ENCODE measurements at places on chromosomes 3 and 15. TPM values are rescaled to one million over a fixed set of nuclear protein-coding genes. Genes with fewer than 3 reads are reported as not detected.
A peak's percentile ranks its signal among the peaks of the same experiment; 100 is the strongest.

DNAJA4 gene
- 26.5 TPM for total RNA-seq

- DNase-seq, result peak; percentile 98
Measured at GRCh38 chr3:107987036-107987939, 103.5 kb downstream of the CD47 start.

- DNase-seq, result peak; percentile 98
Measured at GRCh38 chr3:132225664-132226063, 91.5 kb upstream of the ACP3 start.

- DNase-seq, result no peak
Measured at GRCh38 chr15:52171386-52171785, 19.8 kb downstream of the GNB5 start.

DNA sequence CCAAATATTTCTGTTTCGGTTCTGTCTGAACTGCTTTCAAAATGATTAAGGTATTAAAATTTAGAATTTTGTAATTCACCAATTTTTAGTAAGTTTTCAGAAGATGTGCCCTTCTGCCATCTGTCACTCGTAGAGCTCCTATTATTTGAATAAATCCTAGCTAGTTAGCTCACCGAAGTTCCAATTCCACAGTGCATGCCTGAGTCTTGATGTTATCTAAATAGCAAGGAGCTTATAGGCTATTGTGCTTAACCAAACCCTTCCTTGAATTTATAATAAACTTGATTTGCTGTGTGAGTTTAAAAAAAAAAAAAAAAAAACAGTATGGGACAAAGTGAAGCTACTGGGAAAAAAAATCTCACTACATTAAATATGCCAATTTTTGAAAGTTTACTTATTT lies 18.7 kb downstream of the ATP13A3 start:
- no peak for DNase-seq

- DNase-seq, result peak; percentile 70
Measured at GRCh38 chr15:82944821-82945220, 7.7 kb downstream of the HOMER2 start.

- no peak for DNase-seq
Measured at GRCh38 chr3:149848238-149848637, 35.2 kb downstream of the RNF13 start.
